Aorta (tissue), 5 donors: ENCODE measurements at places on chromosomes 11 and 22. TPM values are rescaled to one million over a fixed set of nuclear protein-coding genes. Genes with fewer than 3 reads are reported as not detected.

- no peak for DNase-seq
Measured at GRCh38 chr11:80167766-80168165, 726.9 kb upstream of the TENM4 start.

DNA sequence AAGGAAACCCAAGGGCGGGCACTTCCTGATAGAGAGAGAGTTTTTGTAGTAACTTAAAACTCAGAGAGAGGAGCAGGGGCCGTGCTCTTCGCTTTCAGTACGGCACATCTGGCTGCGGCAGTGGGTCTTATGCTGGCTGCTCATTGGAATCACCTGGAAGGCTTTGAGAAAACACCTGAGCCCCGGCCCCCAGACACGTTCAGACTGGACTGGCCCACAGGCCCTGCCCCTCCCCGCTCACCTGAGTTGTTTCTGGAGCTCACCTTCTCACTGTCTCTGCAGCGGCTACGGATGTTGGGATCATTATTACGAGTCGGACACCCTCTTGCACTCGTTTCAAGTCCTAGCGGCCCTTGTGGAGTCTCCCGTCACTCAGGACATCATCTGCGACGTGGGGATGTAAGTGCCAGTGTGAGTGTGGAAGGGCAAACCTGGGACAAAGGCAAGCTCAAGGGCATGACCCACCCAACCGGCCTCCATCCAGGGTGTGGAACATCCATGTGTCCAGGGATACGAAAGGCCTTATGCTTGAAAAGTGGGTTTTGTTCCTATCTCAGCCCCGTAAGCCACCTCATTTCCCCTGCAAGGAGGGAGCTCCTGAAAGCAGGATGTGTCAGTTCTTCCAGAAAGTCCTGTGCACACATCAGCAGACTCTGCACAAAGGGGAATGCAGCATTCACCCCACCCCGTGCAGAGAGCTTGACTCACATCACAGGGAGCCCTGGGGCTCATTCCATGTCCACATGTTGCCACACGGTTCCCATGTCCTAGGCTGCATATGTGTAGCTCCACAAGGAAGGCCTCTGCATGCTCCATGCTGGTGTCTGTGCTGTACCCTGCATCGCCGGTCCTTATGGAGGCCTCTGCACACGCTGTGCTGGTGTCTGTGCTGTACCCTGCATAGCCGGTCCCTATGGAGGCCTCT, 5.4 kb downstream of the NADSYN1 start:
- DNase-seq = peak; percentile 70

GRCh38 chr22:25200967-25201366, 1.3 kb downstream of the CRYBB3 start:
- DNase-seq = no peak

DNA sequence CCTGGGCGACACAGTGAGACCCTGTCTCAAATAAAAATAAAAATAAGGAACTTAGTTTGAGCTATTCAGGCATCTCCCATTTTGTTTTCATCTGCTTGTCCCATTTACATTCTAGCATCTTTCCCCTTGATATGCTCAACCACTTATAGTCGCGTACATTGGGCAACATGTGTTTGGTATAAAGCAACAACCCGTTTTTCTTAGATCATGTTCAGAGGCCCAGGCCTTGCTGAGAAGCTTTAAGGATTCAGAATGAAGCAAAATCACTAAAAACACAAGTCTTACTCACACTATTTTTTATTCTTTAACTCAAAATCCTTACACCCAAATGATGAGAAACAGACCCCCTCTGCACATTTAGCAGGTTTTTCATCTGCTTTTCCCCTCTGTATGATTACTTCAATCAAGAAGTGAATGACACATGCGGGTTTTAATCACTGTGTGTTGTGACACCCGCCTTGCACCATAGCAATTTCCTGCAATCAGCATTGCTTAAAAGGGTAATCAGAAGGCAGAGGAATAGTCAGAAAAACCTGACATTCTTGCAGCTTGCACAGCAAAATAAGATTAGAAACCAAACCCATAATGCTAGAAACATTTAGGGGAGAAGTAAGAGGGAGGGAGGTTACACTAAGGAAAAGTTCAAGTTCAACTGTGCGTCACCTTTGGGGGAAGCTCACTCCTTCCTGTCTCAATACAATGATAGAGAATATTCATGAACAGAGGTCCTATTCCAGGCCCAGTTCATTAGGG, 25.9 kb downstream of the ALG9 start:
- DNase-seq = no peak

DNA sequence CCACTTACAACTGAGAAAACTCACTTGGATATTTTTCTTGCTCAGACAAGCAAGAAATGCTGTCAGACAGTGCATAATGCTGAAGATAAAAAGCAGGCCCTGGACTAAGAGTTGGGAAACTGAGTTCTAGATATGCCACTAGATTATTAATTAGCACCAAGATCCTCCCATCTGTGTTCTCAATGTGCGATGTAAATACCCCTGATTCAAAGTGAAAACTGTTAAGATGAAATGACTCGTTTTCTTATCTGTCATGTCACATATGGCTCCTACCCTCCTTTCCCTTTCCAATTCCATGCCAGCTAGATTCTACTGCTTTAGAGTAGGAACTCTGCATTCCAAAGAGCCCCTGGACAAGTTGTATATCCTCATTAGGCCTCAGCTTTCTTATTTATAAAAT, 88.9 kb upstream of the CLNS1A start:
- no peak for DNase-seq

The MGAT3 gene
- 2.5 TPM for total RNA-seq

- DNase-seq = no peak
Measured at GRCh38 chr11:33828604-33829429, 54.5 kb upstream of the FBXO3 start.

The KRTAP5-10 gene
- not detected for total RNA-seq

The TUB gene
- total RNA-seq = 5.9 TPM

The PKP3 gene
- total RNA-seq = 0.42 TPM

DNA sequence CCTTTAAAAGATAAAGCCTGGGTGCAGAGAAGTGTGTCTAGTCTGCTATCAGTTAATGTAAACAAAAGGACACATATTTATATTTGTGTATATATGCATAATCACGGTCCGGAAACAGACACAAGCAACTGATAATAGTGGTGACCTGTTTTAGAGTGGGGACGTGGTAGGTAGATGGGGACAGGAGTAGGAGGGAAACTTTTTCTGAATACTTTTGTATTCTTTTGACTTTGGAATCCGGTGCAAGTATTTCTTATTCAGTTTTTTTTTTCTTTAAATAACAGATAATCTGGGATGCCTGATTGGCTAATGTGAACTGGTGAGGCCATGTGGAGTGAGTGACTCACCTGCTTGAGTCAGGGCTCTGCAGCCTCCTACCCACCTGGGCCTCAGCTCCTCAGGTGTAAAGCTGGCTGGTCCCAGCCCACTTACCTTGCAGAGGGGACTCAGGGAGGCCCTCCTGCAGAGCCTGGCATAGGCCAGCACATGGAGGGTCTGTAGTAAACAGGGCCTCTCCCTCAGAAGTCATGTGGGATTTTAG, 15.3 kb downstream of the MICAL2 start:
- no peak for DNase-seq

- no peak for DNase-seq
Measured at GRCh38 chr11:8806974-8807373, 104.0 kb upstream of the AKIP1 start.

DNA sequence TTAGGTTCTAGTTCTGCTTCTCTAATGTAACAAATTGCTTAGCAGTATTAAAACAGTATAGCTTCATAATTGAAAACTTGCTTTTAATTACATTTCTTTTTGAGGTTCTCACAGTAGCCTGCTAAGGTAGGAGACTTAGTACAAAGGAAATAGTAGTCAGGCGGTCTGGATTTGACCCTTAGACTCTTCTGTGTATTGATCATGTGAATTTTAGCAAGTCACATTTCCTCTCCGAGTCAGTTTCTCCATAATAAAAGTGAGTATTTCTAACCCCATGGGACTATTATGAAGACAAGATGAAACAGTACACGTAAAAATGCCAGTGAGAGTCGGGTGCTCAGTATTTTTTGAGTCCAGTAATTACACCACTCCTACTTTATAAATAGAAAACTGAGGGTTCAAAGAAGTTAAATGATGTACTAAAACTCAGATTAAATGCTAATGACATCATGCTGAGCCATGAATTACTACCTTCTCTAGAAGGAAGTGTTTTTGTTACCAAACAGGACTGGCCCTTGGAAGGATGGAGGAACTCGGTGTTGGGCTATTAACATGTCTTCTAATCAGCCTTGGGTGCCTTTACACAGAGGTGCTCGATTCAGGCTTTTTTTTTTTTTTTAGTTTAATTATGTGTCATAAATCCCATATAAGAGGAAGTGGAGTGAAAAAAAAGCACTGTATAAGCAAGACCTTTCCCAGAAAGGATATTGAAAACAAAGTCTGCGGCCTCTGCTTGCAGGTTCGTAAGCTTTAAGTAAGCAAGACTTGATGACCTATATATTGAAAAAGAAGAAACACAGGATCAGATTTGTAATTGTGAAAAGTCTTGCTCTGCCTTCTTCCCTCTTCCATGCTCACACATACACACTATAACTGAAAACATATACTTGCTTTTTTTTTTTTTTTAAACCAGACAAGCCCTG, 109.0 kb downstream of the EMSY start:
- no peak for DNase-seq

DNA sequence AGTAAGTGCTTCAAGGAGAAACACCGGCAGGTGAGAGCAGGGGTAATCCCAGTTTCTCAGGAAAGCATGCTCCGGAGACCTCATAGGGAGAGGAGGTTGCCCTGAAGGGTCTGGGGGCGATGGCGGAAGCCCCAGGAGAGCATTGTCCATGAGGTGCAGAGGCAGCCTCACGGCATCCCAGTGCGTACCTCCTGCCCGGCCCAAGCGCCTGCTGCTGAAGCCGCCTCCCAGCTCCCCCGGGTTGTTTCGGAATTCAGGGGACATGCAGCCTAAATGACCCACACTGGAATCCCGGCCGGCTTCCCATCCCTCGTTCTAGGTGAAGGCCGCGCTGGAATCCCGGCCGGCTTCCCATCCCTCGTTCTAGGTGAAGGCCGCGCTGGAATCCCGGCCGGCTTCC, 2.7 kb downstream of the ZBED4 start:
- no peak for DNase-seq

DNA sequence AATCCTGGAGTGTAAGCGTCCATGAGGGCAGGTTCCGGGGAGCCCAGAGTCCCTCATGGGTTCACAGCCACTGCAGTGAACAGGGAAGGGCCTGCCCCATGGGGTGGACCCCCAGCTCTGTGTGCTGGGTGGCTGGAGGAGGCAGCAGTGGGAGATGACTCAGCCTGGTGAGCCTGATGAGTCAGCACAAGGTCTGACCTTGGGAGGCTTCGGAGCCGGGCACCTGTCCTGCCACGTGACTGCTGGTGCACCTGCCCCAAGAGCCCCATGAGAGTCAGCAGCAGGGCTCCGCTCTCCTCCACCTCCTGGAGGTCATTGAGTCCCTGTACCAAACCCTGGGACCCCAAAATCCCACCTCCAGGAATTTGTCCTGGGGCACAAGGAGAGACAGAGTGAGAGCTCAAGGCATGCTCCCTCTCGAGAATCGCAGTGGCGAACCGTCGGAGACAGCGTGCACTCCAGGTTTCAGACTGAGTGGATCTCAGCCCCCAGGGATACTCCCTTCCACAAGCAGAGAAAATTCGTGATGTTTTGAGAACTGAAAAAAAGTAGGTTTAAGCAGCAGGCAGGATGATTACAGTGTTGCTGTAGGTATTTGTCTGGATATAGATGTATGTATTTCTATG, 1221.7 kb downstream of the BRD1 start:
- no peak for DNase-seq

DNA sequence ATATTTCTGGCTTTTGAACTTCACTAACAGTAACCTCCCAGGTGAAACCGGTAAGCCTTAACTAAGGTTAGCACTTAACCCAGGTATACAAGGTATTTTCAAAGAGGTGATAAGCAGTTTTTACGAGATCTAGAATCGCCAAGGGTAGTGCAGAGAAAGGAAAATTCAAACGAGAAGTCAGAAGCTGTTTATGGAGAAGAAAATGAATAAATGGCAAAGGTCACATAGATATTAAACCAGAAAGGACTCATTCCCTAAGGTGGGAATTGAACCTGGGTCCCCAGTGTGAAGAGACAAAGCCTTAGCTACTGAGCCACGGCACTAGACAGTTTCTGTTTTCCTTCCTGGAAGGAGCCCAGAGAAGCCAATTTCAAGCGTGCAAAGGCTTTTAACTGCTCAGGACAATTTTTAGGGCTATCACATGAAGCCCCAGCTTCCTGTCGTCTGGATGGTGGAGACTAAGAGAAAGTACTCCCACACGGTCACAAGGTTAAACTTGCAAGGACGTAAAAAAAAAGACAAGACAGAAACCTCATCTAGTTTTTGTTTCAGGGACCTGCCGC, 5.7 kb upstream of the C1QTNF6 start:
- DNase-seq = no peak

- no peak for DNase-seq
Measured at GRCh38 chr11:44307340-44308099, 2.4 kb downstream of the ALX4 start.

- peak; percentile 71 for DNase-seq
Measured at GRCh38 chr22:20131859-20132685, 468 bp downstream of the ZDHHC8 start.

- no peak for DNase-seq
Measured at GRCh38 chr22:49513358-49513851, 314.3 kb downstream of the BRD1 start.

DNA sequence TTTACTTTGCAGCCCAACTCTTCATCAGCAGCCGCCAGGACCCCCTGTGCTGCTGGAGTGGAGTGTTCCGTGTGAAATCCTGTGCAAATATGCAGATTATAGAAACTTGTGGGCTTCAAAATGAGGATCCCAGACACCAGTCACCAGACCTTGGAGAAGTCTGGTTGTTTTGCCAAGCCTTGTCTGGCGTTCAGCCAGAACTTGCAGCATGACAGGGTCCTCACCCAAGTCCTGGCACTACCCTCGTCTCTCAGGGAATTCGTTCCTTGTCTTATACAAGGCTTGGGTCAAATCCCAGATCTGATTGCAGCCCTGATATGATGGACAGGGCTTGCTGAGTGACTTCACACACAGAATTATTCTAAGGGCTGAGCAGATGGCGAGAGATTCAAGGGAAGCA, 18.9 kb downstream of the SHISAL1 start:
- no peak for DNase-seq

DNA sequence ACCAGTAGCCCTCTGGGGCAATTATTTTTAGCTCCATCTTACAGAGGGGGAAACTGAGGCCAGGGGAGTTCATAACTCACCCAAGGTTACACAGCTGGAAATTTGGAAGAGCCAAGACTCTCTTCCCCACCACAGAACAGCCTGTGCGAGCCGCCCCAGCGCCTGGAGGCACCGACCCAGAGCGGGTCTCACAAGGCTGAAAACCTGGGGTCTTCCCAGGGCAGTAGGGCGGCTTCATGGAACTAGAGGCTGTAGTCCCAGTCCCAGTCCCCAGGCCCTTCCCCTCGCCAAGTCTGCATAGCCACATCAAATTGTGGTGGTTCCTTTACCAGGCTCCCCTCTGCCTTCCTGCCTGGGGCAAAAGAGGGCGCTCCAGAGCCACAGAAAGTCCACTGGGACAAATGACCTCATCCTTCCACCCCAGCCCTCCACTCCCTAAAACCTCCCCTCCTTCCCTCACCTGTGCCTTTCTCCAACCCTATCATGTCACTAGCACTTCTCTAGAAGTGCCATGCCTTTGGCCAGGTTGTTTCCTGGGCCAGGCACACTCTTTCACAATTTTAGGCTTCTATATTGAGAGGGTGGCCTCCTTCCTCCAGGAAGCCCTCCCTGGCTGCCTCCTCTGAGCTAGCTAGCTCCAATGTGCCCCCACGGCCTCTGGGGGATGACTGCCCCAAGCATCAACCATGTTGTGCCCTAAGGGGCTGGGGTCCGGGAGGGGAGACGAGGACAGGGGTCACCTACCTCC, 15.2 kb upstream of the CDC42EP1 start:
- peak; percentile 82 for DNase-seq

- DNase-seq = peak; percentile 42
Measured at GRCh38 chr11:77205467-77206263, 77.6 kb downstream of the MYO7A start.

The SBF1 gene
- total RNA-seq = 77.9 TPM

GRCh38 chr11:10605941-10606381, 37.5 kb upstream of the LYVE1 start:
- peak; percentile 83 for DNase-seq
